Bronchial epithelial cell (primary cell): ENCODE measurements at places on chromosomes 16 and 17. TPM values are rescaled to one million over a fixed set of nuclear protein-coding genes. Genes with fewer than 3 reads are reported as not detected.

GRCh38 chr16:23567602-23568001 lies 10.1 kb downstream of the UBFD1 start:
- no peak for DNase-seq

DNA sequence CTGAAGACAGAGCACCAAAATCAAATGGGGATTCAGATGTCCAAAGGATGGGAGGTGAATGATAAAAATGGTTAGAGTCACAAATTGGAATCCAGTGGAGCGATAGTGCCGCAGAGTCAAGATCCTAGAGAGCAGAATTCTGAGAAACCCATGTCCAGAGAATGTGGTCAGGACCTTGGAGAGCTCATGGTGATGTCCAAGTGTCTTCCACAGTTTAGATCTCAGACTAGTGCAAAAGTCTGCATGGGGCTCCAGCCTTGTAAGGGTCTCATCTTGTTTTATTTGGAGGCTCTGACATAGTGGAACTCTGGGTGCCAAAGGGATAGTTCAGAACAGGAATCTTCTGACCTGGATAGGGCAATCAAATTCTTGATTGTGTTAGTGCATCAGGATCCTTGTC lies 245.9 kb upstream of the HSBP1 start:
- no peak for DNase-seq

DNA sequence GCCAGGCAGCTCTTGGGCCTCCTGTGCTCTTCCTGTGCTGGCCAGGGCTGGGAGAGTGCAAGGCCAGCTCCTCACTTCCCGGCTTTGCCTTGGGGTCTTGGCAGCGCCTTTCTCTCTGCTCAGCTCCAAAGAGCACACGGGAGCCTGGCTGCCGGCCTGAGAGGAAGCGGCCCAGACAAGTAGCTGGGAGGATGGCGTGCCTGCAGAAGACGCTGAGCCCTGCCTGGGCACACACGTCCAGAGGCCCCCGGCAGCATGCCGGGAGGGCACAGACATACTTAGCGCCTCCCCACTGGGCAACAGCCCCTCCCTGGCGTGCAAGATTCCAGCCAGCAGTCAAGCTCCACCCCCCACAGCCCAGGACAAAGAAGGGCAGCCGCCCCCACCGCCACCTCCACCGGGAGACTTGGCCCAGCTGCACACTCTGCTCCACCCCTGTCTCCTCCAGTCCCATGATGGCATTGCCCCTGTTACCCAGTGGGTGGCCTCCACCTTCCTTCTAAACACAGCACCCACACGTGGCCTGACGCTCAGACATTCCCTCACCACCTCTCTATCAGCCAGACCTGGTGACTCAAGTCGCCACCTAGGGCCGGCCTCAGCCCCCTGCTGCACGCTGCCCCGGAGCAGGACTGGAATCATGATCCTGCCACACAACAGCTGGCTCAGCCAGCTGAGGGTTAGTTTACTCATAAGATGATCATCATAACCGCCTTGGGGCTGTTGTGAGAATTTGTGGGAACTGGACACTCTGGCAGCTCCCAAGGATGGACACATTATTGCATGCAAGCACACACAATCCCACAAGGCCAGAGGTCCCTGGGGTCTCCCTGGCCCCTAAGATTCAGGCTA lies 12.4 kb downstream of the SGCA start:
- DNase-seq = peak; percentile 100

DNA sequence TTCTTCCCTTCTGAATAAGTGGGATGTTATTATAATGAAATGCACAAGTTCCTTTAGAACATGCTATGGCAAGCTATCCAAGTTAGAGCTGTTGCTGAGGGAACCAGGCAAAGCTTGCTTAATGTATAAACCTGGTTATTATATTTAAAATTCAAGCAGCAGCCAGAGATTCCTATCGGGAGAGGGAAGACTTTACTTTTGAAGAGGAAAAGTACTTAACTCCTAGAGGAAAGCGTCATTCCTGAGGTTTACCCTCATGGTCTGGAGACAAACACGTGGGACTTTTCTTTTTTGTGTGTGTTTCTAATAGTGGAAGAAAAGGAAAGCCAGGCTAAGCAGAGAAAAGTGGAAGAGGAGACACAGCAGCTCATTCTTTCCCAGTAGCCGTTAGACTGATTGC lies 39.9 kb upstream of the MYH10 start:
- no peak for DNase-seq

DNA sequence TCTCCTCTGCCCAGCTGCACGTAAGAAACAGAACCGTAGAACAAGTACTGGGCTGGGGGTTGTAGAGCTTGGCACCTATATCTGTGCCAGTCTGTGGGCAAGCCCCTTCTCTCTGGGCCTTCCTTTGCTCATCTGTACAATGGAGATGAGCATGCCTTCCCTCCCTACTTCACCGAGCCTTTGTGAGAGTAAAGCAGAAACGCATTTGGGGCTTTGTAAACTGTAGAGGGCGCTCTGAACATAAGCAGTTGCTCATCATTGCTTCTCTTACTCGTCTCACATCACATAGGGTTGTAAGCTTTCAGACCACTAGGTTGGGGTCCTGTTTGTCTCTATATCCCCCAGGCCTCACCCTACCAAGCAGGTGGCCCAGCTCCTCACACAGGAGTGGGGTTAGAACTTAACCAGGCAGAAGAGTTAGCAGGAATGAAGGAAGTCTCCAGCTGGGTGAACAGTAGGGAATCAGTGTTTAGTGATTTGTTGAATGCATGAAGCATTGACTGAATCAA lies 15.1 kb downstream of the SAMD14 start:
- DNase-seq = peak; percentile 69

- peak; percentile 78 for DNase-seq
These were observed 50.6 kb downstream of the SPECC1 start for GRCh38 chr17:20059728-20060188.

DNA sequence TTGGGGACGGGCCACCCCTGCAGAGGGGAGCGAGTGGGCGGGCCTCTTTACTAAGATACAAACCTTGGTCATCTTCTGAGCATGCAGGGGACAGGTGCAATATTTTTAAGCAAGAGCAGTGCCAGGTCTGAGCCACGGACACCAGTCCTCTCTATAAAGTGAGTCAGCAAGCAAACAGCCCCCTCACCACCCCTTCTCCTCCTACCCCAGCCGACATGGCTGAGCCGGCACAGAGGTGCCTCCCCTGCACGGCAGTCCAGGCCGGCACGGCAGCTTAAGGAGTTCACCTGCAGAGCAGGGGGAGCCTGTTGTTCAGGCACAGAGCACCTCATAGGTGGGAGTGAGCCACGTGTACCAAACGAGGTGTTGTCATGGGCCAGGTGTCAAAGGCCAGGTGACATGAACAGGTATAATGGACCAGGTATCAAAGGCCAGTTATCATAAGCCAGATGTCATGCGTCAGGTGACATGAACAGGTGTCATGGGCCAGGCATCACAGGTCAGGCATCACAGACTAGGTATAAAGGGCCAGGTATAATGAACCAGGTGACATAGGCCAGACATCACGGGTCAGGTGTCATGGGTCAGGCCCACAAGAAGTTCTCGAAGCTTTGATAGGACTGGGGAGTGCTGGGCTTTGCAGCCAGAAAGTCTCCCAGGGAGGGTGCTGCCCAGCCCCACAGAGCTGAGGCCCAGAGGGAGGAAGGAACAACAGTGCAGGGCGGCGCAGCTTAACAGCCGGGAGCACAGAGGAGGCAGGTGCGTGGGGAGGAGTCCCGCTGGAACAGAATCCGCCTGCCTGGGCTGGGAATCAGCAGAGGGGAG lies 42.6 kb upstream of the ZNF469 start:
- no peak for DNase-seq

DNA sequence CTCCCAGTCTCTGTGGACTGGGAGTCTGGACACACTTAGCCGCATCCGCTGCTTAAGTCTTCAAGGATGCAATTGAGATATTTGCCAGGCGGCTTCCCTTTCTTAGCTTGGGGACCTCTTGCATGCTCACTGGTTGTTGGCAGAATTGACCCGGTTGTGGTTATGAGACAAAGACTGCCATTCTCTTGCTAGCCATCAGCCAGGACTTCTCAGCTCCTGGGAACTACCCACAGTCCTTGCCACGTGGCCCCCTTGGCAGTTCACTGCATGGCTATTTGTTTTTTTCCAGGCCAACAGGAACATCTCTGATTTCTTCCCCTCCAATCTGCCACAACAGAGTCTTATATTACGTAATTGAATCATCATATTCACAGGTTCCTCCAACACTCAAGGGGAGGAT lies 25.5 kb downstream of the CACNG4 start:
- no peak for DNase-seq

DNA sequence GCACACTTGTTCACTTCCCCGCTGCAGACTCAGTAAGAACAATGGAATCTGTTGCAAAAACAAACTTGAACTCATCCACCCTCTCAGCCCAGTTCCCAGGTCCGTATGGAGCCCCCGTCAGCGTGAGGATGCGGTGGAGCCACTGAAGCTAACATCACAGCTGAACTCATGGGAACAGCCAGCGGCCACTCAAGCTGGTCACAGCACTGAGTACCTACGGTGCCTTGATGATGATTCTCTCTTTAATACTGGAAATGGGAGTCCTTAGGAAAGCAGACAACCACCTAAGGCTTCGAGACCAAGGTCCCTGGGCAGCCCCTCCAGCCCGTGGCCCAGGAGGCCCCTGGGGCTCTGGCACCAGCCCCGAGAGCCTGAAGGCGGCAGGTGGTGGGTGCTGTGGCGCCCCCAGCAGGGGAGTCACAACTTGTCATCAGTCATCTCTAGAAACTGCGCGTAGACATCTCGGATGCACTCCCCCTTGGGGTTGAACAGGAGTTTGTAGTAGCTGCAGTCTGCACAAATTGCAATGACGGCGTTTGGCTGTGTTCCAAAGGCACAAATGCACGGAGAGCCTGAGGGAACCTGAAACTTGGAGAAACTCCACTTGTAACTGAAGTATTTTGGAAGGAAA lies 31.0 kb upstream of the RHOT1 start:
- DNase-seq = peak; percentile 39

- DNase-seq = peak; percentile 26
These were observed 1.6 kb upstream of the GAS7 start for GRCh38 chr17:10200016-10200415.

DNA sequence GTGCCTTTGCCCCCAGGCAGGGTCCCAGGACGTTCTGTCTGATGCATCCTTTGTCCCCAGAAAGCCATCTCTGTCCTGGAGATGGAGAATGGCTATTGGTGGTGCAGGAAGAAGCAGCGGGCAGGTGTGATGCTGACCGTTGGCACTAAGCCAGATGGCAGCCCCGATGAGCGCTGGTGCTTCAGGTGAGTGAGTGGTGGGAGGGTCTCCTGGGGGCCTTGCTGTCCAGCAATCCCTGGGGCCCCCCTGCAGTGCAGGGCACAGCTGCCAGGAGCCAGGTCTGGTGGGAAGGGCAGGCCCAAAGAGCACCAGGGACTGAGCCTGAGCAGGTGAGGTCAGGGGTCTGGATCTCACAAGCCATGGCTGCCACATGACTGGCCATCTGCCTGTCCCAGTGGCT lies 18.1 kb downstream of the TRPV2 start:
- DNase-seq = no peak

GRCh38 chr17:48760411-48760810 lies 31.9 kb upstream of the HOXB13 start:
- DNase-seq = no peak

DNA sequence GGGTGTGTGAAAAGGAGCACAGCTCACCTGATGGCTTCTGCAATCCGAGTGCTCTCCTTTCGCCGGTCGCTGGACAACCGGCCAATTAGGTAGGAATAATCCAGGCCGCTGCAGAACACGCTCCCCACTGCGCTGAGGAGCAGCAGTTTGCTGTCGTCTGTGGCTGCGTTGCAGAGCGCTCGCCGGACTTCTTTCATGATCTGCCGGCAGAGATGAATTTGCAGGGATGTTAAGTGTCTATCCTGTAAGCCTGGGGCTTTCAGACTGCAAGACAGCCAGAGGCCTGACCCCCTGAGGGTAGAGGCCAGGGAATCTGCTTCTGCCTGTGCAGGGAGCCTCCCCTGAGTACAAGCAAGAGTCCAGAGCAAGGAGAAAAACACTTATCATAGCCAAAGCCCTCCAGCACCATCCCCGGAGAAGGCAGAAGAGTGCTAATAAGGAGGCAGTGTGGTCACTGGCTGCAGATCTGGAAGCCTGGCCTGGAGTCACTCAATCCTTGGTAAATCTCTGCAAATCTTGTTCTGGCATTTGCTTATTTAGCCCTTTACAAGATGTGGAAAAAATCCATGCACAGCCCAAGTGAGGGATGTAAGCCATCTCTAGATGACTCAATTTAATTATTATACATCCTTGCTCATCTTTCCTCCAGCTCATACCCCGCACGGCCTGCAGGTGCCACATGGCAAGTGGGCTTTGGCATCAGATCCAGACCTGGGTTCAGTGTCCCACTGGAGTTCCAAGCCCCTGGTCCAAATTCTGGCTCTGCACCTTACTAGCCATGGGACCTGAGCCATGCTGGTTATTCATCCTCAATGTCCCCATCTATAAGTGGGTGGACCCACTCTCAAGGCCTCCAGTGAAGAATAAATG lies 80.2 kb downstream of the DYNLRB2 start:
- no peak for DNase-seq

DNA sequence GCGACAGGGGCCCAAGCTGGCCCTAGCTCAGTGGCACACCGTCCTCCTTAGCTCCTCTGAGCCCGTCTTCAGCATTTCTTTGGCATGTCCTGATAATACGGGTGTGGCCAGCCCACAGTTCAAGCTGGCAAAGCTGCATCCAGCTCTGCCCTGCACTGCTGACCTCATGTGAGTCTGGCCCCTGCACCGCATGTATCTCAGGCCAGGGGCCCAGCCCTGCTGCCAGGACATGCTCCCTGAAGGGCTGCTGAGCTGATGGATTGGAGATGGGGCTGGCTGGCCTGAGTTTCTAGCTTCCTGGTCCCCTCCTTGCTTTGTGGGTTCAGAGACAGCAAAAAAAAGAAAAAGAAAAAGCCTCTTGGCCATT lies 2.4 kb downstream of the DOC2B start:
- DNase-seq = no peak

DNA sequence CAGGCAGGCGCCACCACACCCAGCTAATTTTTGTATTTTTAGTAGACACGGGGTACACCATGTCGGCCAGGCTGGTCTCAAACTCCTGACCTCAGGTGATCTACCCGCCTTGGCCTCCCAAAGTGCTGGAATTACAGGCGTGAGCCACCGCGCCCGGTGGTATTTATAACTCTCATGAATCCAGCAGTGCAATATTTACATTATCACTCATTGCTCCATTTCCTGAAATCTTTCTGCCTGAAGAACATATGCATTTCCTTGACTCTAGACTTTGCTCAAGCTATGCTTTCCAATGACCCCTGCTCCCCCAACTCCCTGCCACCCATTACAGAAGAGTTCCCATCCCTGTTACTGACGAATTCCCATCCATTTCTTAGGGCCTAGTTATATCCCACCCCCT lies 19.7 kb upstream of the NDUFAB1 start:
- no peak for DNase-seq

- no peak for DNase-seq
These were observed 78.1 kb downstream of the TUBD1 start for GRCh38 chr17:59814685-59815084.

GRCh38 chr16:7321661-7322060 lies 11.0 kb upstream of the RBFOX1 start:
- DNase-seq = no peak

- DNase-seq = no peak
These were observed 33.8 kb downstream of the PCTP start for GRCh38 chr17:55784666-55785065.

GRCh38 chr16:17246268-17246885 lies 224.4 kb downstream of the XYLT1 start:
- DNase-seq = no peak

Gene ABCC3
- 17.0 and 33.2 TPM in 2 replicates for total RNA-seq

Gene DNASE1L2
- total RNA-seq = under 0.01 and 0.64 TPM in 2 replicates

Gene ZNF688
- total RNA-seq = 4.5 and 12.7 TPM in 2 replicates

Gene CTF1
- total RNA-seq = 0.26 and 0.38 TPM in 2 replicates

Gene KRT36
- under 0.01 TPM in 1 of 2 replicates, not detected in the other for total RNA-seq

Gene RARA
- 1.3 and 2.3 TPM in 2 replicates for total RNA-seq

Gene EPX
- total RNA-seq = not detected in 2 replicates

Gene CACNG1
- total RNA-seq = not detected in 2 replicates

Gene GPRC5C
- 15.4 and 15.5 TPM in 2 replicates for total RNA-seq

Gene RND2
- total RNA-seq = under 0.01 and 0.38 TPM in 2 replicates

Gene TEKT5
- total RNA-seq = 0.26 and 0.53 TPM in 2 replicates
